Cortex of kidney (tissue), 1 donor: ENCODE measurements at places on chromosomes 11 and 22.

DNA sequence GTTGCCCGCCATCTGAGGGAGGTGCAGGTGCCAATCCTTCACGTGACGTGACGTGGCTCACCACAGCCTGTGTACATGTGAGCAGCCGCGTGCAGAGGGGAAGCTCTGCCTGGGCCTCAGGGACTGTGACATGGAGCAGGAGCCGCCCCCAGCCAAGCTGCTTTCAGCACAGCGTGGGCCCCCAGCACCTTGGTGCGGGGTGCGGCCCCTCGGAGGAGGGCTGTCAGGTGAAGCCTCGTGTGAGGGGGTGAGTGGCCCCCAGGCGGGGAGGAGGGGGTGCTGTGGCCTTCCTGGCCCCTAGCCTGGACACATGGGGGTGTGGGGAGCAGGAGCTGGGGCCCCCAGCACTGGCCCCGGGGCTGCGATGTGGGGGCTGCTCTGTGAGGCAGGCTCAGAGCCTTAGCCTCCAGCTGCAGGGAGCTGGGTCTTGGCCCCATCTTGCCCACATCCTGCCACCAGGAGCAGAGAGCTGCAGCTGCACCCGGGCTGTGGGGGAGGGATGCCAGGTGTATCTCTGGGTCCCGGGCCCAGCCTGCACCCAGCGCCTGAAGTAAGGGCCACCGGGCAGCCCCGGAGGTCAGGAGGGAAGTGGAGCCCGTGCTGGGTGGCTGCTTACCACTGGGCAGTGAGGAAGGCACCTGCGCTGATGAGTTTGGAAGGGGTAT, at the start of gene ADORA2A:
Gene ADORA2A (plus strand): TSS at position 100 of the 665 bp plus-strand sequence. CDS start 5,806 bp downstream, outside the sequence.
- no peak for DNase-seq

DNA sequence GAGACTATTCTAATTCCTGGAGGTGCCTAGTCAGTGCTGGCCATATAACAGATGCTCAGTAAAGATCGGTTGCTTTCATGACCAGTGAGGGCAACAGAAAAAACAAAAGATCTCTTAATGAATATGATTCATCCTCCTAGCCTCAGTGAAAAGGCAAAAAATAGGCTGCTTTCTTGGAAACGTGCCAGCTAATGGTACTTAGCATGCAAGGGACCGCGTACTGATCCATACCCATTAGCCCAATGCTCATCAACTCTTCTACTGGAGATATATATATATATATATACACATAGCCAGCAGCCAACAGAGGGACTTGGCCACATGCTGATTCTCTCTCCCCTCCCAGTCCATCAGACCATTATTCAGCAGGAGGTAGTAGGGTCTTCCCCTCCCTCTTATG, 320.4 kb downstream of the KIRREL3 start:
- no peak for DNase-seq

GRCh38 chr11:46894506-46894905, 23.8 kb downstream of the LRP4 start:
- DNase-seq: no peak

DNA sequence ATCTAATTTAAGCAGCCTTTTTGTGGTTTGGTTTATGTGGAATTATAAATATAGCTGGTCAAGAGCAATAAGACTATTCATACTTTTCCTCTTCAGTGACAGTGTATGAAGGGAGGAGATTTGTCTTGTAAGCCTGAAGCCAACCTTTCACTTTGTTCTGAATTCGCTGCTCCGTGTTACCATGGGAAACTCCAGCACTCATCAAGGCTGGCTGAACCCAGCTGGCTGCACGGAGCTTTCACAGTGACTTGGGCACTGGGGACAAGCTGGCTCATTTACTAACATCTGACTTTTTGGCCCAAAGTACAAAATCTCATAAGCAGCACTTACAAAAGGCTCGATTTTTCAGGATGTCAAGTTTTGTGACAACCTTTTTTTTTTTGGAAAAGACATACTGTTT, 120.4 kb upstream of the GRIA4 start:
- no peak for DNase-seq

GRCh38 chr22:23126165-23127054, 15.4 kb downstream of the RSPH14 start:
- no peak for DNase-seq

- no peak for DNase-seq
Observed at GRCh38 chr11:128785141-128785540, 82.0 kb downstream of the KCNJ1 start.

- DNase-seq: no peak
Observed at GRCh38 chr11:70464509-70465361, 66.4 kb downstream of the CTTN start.

DNA sequence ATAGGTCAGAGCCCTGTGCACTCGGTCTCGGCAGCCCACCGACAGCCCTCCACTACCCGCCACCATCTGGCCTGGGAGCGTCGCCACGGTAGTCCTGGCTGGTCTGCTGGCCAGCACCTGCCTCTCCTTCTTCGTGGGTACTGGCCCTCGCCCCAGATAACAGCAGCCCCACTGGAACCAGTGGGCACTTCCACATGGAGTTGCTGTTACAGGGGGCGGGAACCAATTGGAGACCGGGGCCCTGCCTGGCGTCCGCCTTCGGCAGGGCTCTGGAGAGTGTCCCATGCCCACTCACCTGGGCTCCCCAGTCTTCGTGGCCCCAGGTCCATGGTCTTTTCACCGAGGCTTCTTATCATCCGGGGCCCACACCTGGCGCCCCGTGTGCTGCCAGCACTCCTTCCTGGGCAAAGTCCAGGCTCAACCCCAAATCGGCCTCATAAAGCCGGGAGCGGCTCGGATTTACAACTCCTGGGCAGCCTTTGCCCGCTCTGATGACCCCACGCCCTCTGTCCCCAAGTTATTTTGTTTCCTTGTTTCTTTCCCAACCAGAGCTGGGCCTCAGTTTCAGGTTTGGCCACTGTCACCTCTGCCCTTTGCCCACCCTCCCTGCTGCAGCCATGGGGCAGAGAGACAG, 12.9 kb upstream of the EHD1 start:
- no peak for DNase-seq

DNA sequence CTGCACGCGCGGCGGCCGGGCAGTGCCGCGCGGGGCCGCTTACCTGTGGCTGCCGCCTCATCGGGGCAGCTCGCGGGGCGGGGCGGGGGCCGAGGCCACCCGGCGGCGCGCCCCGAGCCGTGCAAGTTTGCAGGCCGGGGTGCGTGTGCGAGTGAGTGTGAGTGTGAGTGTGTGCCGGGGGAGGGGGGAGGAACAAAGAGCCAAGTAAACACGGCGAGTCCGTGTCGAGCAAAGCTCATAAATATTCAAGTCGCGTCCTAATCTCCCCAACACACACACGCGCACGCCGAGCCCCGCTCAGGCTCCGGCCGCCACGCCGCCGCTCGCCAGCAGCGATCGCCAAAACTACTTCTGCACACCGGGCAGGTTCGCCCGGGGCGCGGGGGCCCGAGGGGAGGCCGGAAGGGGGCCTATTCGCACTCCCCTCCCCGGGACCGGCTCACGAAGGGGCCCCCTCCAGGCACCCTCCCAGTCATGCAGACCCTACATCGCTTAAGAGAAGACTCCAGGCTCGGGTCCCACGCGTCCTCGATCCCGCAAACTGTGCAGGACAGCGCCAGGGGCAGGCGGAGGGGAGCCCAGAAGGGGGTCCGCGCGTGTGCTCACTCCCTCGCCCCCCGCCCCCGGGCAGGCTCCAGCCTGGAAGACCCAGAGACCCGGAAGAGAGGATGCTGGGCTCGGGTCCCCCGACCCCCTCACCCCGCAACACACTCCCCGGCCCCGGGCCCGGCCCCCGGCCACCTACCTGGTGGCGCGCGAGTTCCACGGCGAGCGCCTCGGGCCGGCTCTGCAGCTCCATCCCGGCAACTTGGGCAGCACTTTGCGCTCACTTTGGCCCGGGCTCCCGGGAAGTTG, 827 bp downstream of the PHF21B start:
- DNase-seq: no peak

- no peak for DNase-seq
Observed at GRCh38 chr11:5504403-5504921, 5.3 kb downstream of the UBQLN3 start.

DNA sequence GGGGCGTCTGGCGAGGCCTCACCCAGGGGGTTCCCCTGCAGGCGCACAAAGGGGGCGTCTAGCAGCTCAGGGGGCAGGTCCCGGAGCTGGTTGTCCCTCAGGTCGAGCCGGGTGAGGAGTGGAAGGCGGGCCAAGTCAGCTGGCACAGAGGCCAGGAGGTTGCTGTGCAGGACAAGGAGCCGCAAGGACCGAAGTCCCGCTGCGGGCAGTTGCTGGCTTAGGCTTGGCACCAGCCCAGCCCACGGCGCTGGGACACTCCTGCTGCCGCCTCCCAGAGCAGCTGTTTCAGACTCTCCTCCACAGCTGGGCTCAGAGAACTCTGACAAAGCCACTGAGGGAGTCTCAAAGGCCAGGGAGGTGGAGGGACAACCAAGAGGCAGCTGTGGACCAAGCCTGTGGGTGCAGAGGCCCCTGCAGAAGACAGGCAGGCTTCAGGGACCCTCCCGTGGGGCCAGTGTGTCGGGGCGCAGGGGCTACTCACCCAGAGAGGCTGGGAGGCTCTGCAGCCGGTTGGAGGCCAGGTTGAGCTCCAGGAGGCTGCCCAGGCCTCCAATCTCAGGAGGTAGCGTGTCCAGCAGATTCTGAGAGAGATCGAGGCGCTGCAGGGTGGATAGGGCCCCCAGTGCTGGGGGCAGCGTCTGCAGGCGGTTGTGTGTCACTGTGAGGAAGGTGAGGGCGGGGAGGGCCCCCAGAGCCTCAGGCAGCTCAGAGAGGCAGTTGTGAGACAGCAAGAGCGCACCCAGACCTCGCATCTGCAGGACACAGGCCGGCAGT, 2.2 kb downstream of the PIDD1 start:
- no peak for DNase-seq

DNA sequence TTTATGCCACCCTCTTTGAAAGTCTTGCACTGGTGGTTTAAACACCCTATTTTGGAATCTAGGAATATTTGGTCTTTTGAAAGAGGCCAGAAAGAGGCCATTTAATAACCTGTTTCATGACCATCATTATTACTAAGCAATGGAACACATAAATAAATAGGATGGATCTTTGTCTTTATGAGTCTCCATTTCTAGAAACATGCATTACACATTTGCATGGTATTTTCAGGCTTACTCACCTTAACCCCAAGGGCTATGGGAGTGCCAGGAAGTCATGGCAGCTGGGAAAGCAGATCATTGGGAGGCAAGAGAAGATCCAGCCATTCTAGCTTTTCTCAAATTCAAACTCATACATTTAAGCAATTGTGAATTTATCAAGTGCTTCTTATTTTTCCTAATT, 185.8 kb upstream of the POU2AF2 start:
- DNase-seq: no peak

DNA sequence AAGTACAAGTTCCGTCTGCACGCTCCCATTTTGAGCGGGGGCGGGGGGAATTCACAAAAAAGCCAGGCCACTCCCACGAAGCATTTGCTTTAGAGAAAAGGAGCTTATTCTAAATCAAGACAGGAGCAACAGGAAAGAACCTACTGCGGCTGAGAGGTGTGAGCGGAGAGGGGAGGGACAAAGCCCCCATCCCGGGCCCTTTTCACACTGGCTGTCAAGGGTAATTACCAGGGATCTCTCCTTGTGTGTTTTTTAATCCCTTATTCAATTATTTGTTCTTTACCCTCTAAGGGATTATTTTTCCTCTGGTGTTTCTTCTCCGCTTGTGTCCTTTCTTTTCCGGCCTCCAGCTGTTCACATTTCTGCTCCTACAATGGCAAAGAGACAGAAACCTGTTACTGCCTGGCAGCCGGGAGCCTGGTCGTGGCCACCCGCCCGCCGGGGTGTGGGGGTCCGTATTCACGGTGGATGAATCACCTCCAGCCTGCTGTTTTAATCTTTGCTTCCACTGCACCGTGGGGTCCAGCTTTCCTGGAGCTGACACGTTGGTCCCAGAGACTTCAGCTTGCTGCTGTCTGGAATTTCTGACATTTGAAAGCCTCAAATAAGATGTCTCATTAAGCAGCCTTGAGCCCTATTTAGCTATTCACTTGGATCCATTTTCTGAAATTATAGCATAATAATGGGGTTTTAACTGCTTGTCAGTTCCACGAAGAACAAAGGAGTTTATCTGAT, 61.4 kb upstream of the FADD start:
- no peak for DNase-seq

DNA sequence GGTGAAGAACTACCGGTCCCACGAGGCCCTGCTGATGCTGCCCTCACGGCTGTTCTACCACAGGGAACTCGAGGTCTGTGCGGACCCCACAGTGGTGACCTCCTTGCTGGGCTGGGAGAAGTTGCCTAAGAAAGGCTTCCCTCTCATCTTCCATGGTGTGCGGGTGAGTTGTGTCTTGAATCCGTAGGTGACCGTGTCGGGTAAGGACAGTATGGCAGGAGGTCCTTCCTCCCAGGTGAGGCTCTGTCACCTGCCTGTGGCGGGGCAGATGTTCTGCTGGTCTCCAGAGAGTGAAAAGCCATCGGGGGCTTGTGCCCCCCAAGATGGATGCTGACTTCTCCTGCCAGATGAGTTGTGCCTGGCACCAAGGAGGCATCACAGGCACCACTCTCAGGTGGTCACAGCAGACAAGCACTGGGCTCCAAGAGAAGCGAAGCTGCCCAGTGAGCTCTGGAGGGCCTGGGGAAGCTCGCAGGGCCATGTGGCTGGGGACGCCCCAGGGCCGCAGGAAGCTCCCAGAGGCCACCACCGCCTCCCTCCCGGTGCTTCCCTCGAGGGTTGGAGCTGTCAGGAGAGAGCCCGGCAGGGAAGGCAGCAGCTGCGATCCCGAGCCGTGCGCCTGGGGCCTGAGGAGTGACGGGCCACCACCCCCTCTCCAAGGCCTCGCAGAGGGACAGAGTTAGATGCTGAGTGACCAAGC, 17.3 kb upstream of the PANX2 start:
- DNase-seq: no peak

GRCh38 chr11:35360055-35360530, 59.3 kb downstream of the SLC1A2 start:
- DNase-seq: no peak

DNA sequence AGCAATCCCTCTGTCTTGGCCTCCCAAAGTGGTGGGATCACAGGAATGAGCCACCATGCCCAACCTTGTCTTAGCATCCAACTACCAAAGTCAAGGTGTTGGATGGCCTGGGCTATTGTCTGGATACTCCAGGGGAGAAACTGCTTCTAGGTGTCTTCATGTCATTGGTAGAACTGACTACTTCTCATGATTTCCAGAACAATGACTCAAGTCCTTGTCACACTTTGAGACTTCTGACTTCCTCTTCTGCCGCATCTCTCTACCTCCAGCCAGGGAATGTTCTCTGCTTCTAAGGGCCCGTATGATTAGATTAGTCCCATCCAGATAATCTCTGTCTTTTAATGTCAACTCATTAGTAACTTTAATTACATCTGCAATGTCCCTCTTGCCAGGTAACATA, 30.6 kb downstream of the APOL6 start:
- no peak for DNase-seq

DNA sequence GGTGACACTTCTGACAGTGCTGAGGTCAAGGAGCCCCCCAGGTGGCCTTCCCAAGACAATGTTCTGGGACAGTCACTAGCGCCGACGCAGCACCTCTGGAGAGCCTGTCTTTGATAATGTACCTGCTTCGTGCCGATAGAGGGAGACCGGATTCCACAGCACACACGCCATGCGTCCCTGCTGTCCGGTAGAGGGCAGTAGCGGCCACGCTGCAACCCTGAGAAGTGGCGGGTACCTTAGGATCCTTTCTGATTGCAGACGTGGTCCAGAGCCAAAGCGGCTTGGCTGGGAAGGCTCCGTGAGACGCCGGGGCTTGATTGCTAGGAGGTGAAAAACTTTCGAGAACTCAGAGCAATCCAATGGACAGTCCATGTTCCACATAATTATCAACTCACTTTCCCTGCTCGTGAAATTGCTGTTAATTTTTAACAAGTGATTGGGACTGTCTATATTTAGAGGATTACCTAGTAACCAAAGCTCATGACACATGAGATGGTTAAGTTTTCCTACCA, 11.4 kb upstream of the BARX2 start:
- DNase-seq: no peak

GRCh38 chr11:9280655-9281301, 15.6 kb upstream of the DENND5A start:
- no peak for DNase-seq

- DNase-seq: no peak
Observed at GRCh38 chr11:115338476-115338875, 165.7 kb downstream of the CADM1 start.
